Gastrocnemius medialis (tissue), 4 donors: ENCODE measurements at places on chromosomes 2 and 18. TPM values are rescaled to one million over a fixed set of nuclear protein-coding genes. Genes with fewer than 3 reads are reported as not detected.

DNA sequence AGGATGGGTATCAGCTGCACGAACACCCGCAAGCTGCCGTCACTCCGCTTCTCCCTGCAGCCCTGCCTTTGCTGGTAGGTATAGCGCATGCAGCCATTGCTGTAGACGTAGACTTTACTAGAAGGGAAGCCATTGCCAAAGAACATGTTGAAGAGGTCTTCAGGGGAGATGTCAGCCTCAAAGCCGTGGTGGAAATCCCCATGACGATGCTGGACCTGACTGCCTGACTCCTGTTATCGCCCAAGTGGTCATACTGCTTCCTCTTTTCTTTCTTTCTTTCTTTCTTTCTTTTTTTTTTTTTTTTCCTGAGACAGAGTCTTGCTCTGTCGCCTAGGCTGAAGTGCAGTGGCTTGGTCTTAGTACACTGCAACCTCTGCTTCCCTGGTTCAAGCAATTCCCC lies 68.7 kb upstream of the SPRED2 start:
- H3K27me3 ChIP-seq = no peaks in the 10 kb centered on the region
- H3K27ac ChIP-seq = no peak overlapping the region
- no peak overlapping the region for H3K4me3 ChIP-seq
- DNase-seq = no peak

DNA sequence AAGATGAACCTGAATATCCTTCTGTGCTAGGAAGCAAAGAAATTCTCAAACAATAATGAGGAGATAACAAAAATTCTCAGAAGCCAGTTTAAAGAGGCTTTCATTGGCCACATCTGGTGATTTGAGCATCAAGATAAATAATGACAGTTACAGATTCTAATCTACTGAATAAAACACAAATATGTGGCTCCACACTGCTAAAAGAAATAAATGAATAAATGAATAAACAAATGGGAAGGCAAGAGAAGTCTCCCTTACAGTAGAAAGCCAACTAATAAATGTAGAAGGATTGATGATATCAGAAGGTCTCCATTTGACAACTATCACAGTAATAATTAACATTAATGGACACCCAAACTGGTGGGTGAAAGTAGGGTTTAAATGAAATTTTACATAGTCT lies 54.6 kb upstream of the ADAM23 start:
- H3K27me3 ChIP-seq = no peaks in the 10 kb centered on the region
- H3K4me3 ChIP-seq = no peak overlapping the region
- H3K27ac ChIP-seq = no peak overlapping the region
- H3K4me1 ChIP-seq = no peaks in the 10 kb centered on the region
- no peaks in the 10 kb centered on the region for H3K36me3 ChIP-seq

DNA sequence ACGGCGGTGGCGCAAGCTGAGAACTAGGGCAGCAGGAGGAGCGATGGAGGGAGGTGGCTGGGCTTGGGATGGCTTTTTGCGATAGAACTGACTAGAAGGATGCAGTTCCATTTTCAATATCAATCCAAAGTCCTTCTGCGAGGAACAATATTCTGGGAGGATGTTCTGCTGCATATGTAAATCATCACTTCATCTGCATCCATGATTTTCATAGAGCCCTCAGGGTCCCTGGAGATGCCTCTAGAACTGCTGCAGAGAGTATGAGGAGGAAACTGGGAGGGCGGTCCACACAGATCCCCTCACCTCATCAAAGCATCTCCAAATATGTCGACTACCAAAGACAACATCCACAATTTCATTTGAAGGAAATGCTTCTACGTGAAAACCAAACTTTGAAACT lies 20.8 kb downstream of the CACNB4 start:
- H3K27ac ChIP-seq = no peak overlapping the region
- no peak for DNase-seq
- H3K4me1 ChIP-seq = no peaks in the 10 kb centered on the region
- H3K4me3 ChIP-seq = no peak overlapping the region

GRCh38 chr2:74510272-74510671 lies 2.8 kb upstream of the PCGF1 start:
- H3K27ac ChIP-seq = no peak overlapping the region
- H3K27me3 ChIP-seq = peaks cover 62% of the 10 kb centered on the region
- H3K36me3 ChIP-seq = peaks cover 10% of the 10 kb centered on the region
- no peak overlapping the region for H3K4me3 ChIP-seq

DNA sequence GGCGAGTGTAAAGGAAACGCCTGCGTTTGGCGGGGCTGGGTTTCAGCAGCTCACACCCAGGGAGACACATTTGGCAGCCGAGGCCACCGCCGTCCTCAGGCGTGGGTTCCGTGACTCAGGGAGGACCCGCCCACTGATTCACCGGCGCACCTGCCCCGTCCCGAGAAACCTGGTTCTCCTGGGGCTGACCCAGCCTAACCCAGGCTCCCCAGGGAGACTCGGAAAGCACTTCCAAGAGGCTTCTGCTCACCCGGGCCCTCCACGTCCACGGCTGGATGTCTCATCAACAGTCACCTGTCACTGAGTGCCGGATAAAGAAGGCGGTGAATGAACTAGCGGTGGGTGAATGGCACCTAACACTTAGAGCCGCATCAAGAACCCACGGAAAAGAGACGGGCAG lies 126.4 kb upstream of the CTDP1 start:
- peaks cover 3% of the 10 kb centered on the region for H3K27me3 ChIP-seq
- no peak overlapping the region for H3K27ac ChIP-seq
- H3K4me3 ChIP-seq = no peak overlapping the region

GRCh38 chr18:52615943-52616342 lies 275.9 kb downstream of the DCC start:
- H3K4me3 ChIP-seq = no peak overlapping the region
- no peaks in the 10 kb centered on the region for H3K36me3 ChIP-seq
- no peaks in the 10 kb centered on the region for H3K27me3 ChIP-seq
- H3K4me1 ChIP-seq = no peaks in the 10 kb centered on the region
- no peak for DNase-seq

DNA sequence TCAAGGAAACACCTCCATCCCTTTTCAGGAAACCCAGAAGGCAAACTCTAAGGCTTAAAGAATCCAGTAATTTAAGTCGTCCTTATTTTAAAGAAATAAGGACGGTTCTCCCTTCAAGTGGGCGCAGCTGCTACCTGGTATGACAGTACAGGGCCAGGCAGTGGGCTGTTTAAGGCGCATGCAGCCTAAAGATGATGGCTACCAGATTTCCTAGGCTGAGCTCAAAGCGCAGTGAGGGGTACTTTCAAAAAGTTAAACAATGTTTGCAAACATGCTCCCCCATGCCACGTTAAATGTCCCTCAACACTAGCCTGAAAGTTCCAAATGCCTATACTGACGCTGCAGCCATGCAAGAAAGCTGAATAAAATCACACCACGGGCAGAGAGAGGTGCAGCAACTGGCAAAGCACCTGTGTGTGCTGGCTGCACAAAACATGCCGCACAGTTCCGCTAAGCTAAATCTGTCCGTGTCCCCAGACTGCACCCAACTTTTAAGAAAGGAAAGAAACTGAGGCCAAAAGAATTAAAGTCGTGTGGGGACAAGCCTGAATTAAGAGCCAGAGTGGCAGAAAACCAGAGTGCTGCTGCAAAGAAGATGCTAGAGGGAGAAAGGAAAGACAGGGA lies 583 bp downstream of the HIBCH start:
- H3K36me3 ChIP-seq = no peaks in the 10 kb centered on the region
- peak overlapping the region; percentile 83 for H3K27ac ChIP-seq
- peak overlapping the region; percentile 81 for H3K4me3 ChIP-seq
- no peaks in the 10 kb centered on the region for H3K27me3 ChIP-seq
- peaks cover 19% of the 10 kb centered on the region for H3K4me1 ChIP-seq

- no peaks in the 10 kb centered on the region for H3K27me3 ChIP-seq
- H3K27ac ChIP-seq = no peak overlapping the region
- no peaks in the 10 kb centered on the region for H3K36me3 ChIP-seq
- no peak overlapping the region for H3K4me3 ChIP-seq
- H3K4me1 ChIP-seq = no peaks in the 10 kb centered on the region
Measured at GRCh38 chr2:179987916-179988315, 19.2 kb downstream of the CWC22 start.

GRCh38 chr2:62216616-62217015 lies 20.7 kb downstream of the B3GNT2 start:
- H3K36me3 ChIP-seq = no peaks in the 10 kb centered on the region
- H3K4me3 ChIP-seq = no peak overlapping the region
- H3K27me3 ChIP-seq = no peaks in the 10 kb centered on the region
- peak overlapping the region; percentile 60 for H3K27ac ChIP-seq

The KCNS3 gene
- 25.8 TPM for total RNA-seq

The CYP26B1 gene
- 2.7 TPM for total RNA-seq

The LRRTM4 gene
- 1.1 TPM for total RNA-seq
